ENCODE measurements at places on chromosomes 3 and 15.

- no peak for DNase-seq
Measured at GRCh38 chr3:41001556-41001955, 197.7 kb upstream of the CTNNB1 start.

DNA sequence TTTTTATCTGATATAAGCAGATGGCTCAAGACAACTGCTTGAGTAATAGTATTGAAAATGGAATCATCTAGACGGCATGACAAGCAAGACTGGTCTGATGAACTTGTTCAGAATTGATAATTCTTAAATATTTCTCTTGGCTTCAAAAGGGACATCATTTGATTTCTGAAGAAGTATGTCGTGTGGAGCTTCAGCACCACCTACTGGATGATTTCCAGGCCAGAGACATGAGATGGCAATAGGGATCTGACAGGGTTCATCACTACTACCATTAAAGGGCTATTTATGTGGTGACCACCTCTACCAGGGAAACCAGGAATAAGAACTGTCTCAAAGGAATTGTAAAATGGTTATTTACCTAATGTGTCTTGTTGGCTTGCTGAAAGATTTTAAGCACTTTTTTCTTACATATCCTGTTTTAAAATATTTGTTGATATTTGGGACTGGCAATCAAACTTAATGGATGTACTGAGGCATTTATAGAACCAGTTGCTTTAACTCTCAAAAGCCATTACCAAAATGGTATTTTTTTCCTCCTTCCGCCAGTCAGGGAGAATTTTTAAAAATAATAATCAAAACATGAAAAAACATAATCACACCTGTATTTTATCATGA, 99.5 kb upstream of the FAM98B start:
- DNase-seq: no peak

- DNase-seq: no peak
Measured at GRCh38 chr3:158659454-158660237, 12.8 kb downstream of the LXN start.

GRCh38 chr15:89958107-89958805, 42.9 kb upstream of the ZNF710 start:
- DNase-seq: no peak

DNA sequence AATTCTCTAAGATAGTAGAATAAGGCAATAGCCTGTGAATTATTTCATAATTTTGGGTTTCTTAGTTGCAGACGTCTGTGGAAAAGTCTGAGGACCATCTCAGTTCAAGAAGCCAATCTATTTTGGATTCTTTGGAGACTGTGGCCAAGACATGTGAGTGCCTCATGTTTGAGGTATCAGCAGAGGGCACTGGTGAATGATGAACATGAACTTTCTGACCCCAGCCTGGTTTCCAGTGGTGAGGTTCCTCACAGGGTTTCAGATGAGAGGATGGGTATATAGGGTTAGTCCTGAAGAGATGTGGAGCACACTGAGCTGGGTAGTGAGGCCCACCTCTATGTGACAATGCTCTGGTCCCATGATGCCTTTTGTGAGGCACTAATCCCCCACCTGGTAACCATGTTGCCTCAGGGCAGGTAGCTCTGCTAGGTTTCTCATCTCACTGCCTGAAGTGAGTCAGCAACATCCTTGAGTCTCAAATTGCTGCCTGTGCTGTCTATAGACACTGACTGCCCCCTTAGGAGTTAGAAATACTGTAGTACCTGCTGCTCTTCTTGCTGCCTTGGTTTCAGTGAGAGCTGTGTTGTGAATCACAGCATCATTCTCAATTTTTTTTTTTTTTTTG, 32.3 kb downstream of the C3orf62 start:
- no peak for DNase-seq

DNA sequence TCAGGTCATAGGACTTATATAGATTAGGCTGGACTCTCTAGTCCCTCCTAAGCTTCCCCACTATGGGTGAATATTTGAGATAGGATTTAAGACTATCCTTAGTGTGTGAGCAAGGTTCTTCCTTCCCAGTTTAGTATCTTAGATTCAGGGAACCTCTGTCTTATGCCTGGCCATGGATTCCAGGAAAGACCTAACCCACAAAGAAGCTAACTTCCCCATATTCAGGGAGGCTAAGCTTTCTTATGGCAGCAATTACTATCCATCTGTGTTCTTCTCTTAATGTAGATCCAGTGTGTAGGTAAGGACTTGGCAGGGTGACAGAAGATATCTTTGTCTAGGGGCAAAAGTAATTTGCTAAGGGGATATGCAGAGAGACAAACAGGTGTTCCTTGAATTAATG, 25.5 kb upstream of the PIK3R4 start:
- no peak for DNase-seq

GRCh38 chr15:31280046-31280830, 46.4 kb upstream of the KLF13 start:
- no peak for DNase-seq

DNA sequence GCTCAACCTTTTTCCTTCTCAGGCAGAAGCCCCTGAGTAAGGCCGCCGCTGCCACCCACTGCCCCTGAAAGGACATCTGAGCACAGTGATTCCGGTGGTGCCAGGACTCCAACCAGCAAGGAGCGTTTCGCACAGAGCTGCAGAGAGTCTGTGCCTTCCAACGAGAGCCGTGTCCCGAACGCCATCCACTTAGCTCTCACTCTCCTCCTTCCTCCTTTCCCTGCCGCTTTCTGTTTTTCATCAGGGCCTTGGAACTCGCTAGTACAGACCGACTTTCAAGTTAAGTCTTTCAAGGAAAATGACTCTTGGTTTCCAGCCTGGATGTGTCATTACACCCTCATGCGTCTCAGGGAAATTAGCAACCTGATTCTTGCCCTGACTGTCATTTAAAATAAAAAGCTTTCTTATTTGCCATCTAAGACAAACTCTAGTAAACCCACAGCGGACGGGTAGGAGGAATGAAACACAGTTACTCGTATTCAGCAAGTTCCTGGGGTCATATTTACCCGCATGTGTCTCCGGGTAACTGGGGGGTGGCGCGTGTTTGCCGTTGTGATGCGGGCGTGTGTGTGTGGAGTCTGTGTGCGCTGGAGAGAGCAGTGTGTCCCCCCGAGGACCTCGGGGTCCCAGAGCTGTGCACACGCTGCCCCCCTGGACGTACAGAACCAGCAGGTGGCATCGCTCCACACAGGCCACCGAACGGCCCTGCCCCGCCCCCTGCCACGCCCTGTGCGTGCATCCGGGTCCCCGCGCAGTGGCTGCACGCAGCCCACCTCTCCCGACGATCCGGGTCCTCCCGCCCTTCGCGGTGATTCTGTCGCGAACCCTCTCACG, 30.4 kb upstream of the ALDH1A3 start:
- DNase-seq: no peak

- no peak for DNase-seq
Measured at GRCh38 chr15:39396979-39397615, 183.8 kb upstream of the THBS1 start.

DNA sequence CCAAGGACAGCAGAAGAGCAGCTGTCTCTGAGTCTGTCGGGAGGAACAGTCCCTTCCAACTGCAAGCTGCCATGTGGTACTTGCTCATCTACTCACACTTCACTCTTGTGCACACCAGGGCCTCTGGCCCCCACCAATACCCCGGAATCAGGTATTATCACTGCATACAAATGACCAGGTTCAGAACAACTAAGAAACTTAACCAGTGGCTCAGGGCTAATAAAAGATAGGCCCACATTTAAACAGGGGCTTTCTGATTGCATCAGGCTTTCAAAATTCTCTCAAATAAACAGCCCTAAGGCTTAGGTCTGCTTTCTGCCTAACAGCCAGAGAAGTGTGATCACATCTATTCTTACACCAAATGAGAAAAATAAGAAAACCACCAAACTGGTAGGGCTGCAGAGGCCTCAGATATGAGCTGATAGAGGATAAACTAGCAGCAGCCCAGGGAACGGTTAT, 20.7 kb downstream of the CCDC12 start:
- DNase-seq: no peak

DNA sequence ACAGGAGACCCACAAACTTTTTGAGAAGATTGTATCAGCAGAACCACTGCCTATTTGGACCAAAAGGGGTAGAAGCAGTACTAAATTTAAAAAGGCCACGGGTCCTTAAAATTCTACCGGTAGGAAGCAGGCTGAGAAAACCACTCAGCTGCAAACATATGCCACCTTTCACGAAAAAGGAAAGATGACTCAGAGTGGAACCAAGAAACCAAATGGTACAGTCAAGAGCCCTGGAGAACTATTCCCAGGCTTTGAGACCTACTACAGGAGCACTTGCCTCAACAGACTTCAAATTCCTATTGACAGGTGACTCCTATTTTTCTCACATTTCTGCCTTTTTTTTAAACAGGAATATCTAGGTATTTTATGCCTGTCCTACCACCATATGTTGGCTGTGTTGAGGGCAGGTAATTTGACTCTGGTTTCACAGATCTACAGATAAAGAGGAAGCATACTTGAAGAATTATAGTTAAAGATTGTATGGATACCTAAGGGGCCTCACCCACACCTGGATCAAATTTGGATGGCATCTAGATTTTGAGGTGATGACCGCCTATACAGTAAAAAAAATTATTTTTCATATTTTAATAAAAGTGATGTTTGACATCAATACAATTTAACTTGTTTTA, 10.1 kb downstream of the GOLIM4 start:
- DNase-seq: no peak

DNA sequence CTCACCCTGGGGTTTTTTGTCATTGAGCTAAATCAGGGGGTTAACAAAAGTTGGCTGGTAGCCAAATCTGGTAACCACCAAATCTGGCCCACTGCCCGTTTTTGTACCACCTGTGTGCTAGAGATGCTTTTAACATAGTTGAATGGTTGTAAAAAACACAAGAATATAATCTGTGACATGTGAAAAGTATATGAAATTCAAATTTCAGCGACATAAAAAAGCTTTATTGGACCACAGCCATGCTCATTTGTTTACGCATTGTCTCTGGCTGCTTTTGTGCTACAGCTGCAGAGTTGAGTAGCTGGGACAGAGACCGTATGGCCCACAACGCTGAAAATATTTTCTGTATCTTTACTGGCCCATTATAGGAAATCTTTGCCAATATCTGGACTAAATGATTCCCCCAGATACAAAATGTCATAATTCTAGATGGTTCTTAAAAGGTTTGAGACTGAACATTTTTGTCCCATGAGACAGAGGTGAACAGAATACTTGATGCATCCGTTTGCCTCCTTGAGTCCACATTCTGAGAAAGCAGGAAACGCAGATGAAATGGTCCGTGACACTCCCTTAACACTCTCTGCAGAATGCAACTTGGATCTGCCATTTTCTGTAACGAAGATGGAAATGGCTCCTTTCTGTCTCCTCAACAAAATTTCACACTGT, 120.9 kb upstream of the PDZRN3 start:
- DNase-seq: no peak

DNA sequence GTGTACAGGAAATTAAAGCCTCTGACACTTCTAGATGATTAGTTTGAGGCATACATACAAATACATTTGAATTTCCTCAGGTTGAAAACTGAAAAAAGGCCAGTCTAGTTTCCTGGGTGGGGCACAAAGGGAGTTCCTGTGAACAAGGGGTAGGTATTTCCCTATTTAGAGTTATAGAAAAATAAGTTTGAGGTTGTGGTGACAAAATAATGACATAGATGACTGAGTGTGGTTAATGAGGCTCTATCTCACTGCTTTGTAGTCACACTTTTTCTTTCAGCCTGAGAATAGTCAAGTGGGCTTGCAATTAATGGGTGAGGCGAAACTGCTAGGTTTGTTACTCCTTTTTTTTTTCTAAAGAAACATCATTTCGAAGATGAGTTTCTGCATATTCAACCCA, 4.3 kb downstream of the SLCO3A1 start:
- no peak for DNase-seq

DNA sequence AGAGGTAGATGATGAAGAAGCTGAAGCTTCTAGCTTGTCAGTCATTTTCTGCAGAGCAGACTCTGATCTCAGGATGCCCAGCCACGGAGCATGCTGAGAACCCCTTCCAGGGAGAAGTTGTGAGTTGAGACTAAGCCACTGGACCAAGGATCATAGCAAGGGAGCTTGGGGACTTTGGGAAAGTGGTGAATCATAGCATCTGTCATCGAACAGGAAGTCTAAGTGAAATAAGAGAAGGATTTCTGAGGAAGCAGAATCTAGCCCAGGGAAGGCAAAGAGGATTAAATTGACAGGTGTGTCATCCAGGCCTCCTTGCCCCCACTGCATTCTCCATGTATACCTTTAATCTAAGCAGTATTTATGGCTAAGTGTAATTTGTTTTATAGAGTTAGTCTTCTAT, 71.8 kb upstream of the TMEM108 start:
- no peak for DNase-seq

- no peak for DNase-seq
Measured at GRCh38 chr15:85396554-85396953, 16.2 kb downstream of the AKAP13 start.

GRCh38 chr3:130426206-130426605, 80.7 kb downstream of the COL6A5 start:
- no peak for DNase-seq

DNA sequence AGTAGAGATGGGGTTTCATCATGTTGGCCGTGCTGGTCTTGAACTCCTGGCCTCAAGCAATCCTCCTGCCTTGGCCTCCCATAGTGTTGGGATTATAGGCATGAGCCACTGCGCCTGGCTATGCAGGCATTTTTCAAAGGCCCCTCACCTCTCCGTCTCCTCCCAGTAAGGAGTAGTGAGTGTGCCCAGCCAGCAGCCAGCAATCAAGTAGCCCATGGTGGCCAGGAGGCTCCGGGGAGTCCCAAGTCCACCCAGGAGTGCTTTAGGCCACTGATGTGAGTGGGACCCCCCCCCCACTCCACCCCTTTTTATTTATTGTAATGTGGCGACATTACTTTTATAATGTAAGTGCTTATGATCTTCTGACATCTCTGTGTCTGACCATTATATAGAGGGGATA, 8.1 kb downstream of the ISG20 start:
- DNase-seq: no peak

DNA sequence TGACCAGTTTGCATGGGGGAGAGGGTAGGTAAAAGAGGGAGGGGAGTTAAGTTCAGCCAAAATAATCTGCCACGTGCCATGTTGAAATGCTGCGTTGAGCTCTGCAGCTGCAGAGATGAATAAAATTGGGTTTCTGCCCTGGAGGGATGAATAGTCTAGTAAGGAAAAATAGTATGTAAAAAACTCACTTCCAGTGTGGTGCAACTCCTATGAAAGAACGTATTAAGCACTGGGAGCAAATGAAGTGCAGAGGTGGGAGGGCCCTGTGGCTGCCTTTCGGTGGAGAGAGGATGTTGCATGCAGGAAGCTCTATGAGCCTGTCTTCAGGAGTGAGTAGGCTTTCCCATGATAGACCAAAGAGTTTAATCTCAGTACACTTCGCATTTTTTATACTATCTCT, 8.6 kb downstream of the CEP63 start:
- no peak for DNase-seq

- DNase-seq: no peak
Measured at GRCh38 chr15:70259028-70259424, 161.3 kb upstream of the TLE3 start.

GRCh38 chr3:143839980-143840379, 8.3 kb downstream of the SLC9A9 start:
- DNase-seq: no peak

Data from cortex of kidney (tissue), 1 donor.